ENCODE measurements at places on chromosomes 2 and 18. TPM values are rescaled to one million over a fixed set of nuclear protein-coding genes. Genes with fewer than 3 reads are reported as not detected.

GRCh38 chr18:13566941-13567746 lies 159.2 kb downstream of the FAM210A start:
- no peak for DNase-seq

DNA sequence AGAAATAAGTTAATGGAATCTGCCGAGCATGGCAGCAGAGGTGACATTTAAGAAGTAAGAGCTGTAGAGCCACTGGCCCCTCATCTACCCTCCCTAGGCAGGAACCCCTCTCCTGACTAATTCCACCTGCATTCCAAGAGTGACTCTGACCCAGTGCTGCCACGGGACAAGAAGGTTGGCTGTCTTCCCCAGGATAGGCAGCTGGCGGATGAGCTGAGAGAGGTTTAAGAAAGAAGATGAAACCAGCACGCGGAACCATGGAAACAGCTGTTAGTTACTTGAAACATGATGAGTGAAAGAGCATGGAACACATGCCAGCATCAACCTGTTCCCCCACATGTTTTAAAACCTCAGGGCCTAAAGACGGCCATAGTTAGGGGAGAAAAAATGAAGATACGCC lies 74.1 kb downstream of the RND3 start:
- no peak for DNase-seq

DNA sequence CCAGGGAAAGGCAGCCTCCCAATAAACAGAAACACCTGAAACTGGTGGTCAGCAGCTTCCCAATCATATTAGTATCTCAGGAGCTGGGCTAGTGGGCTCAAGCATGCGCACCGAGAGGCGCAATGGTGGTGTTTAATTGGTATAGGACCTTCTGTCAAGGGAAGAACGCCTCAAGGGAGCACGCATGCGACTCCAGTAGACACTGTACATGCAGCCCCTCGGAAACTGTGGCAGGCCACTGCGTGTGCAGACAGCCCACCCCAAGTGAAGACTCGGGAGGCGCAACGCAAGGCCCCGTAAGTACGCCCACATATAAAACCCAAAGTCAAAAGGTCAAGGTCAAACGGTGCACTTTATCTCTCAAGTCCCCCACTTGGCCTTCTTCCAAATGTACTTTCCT lies 1405.8 kb downstream of the DPP10 start:
- DNase-seq = no peak

GRCh38 chr2:64424416-64424987 lies 29.5 kb upstream of the LGALSL start:
- DNase-seq = no peak

- DNase-seq = no peak
Measured at GRCh38 chr2:132757676-132758075, 87.7 kb upstream of the LYPD1 start.

DNA sequence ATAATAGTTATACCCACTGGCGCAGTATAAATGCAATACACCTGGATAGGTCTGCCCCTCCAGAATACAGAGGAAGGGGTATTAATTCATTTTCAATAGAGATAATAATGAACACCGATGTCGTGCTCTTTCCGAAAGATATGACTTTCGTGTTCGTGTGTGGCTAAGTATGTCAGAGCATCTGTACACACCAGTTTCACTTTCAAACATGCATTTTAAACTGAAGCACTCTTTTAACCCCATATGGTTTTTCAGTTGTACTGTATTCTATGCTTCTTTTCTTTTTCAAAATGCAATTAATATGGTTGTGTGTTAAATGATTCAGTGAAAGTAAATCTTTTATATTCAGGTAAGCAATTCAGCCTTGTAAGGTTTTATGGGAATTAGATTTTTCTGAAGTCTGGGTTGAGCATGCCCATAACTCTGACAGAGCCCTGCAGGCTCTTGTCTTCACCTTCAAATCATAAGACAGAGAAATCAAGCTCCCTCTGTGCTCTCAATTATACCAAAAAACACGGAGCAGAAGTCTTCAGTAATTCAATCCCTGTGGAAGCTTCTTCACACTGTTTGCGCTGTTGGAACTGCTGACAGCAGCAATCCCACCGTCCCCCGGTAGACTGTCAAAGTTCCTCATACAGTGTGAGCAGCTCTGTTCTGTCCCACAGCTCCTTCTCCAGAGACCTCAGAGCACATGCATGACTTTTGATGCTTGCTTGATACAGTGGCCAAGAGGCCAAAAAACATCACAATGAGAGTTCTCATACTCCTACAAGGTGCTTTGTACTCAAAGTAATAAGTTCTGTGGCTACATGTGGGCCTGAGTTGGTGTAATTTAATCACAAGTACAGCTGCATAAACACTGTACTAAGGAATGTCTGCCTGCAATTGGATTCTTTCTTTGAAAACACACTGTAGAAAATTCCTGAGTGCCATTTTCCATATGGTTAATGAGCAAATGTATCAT lies 186.8 kb downstream of the ZNF521 start:
- DNase-seq = no peak

- DNase-seq = no peak
Measured at GRCh38 chr2:104768694-104769093, 85.2 kb upstream of the POU3F3 start.

DNA sequence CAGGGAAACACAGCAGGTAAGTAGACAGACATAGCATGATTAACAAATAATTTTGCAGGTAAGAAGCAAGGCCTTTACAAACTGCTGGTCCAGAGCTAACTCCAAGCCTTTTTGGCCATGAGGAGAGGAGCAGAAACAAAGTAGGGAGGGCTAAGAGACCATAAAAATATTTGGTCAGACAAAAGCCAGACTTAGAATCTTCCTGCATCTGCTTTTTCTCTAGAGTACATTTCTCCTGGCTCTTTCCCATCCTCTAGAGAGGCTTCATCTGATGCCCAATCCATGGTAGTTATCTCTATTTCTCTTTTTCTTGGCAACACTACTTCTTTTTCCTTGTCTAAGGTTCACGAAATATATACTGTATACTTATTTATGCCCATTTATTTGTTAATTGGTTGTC lies 577.1 kb downstream of the PIK3C3 start:
- no peak for DNase-seq

DNA sequence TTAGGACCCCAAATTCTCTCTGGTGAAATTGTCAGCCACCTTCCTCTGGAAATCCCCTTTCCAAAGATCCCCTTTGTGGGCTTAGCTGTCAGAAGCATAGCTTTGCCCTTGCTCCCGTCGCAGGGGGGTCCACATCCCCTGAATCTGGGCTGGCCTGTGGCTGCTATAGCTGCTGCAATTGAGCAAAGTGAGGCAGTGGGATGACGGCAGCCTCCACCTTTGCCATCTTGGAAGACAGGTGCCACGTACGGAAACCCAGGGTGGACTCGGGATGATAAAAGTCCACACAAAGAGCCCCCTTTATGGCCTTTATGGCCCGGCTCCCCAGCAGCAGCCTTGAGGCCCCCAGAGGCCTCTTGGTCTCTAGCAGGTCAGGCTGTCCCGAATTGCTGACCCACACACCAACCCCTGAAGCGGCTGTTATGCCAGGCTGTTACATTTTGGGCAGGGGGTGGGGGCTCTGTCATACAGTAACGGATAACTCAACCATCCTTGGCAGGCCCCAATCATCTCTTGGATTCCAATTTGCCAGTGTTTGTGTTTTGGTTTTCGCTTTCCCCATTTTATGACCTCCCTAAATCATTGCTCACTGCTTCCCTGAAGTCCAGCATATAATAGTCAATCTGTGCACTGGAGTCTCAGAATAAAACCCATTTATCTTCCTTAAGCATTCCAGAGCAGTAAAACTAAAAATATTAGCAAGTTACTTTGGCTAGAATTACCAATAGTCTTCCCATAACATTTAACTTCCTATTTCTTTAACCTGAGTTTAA lies 33.2 kb upstream of the ID2 start:
- DNase-seq = no peak

GRCh38 chr2:104900608-104901007 lies 46.7 kb downstream of the POU3F3 start:
- DNase-seq = no peak

VIL1 gene
- not detected for total RNA-seq

RAB17 gene
- 0.83 TPM for total RNA-seq
